Metanephros (tissue), 2 donors: ENCODE measurements at places on chromosomes 1 and 21. TPM values are rescaled to one million over a fixed set of nuclear protein-coding genes. Genes with fewer than 3 reads are reported as not detected.

Gene NBPF20
- 4.1 TPM for total RNA-seq

Gene CENPL
- total RNA-seq = 9.8 TPM

Gene SORT1
- 52.5 TPM for total RNA-seq

Gene TEX50
- not detected for total RNA-seq

Gene HTR6
- 0.47 TPM for total RNA-seq

Gene AMY1C
- not detected for total RNA-seq

Gene PDZK1
- total RNA-seq = 61.4 TPM

Gene CTSE
- total RNA-seq = 0.88 TPM

Gene PTGER3
- 146 TPM for total RNA-seq

Gene ST6GALNAC3
- 49.0 TPM for total RNA-seq

Gene IL20
- not detected for total RNA-seq

Gene TMCC2
- total RNA-seq = 27.7 TPM

Gene KRTAP6-1
- total RNA-seq = not detected

Gene DIP2A
- total RNA-seq = 51.3 TPM

Gene OR2T29
- total RNA-seq = not detected

Gene FAM151A
- 9.3 TPM for total RNA-seq

Gene OR10J1
- not detected for total RNA-seq

Gene FALEC
- total RNA-seq = not detected

Gene IL10
- 1.2 TPM for total RNA-seq

Gene OR2M3
- not detected for total RNA-seq

Gene TFAP2E
- total RNA-seq = 0.82 TPM

Gene TFF3
- total RNA-seq = 4.0 TPM

Gene KRTAP12-2
- not detected for total RNA-seq

Gene CHI3L1
- 10.3 TPM for total RNA-seq

Gene SEC16B
- 6.3 TPM for total RNA-seq

Gene S100A9
- total RNA-seq = 258 TPM

Gene FNDC5
- 55.6 TPM for total RNA-seq

Gene SPRR4
- total RNA-seq = not detected

Gene MORC3
- total RNA-seq = 45.9 TPM

Gene PLEKHA6
- total RNA-seq = 43.4 TPM

Gene HPDL
- total RNA-seq = 5.8 TPM

Gene PLXNA2
- 12.9 TPM for total RNA-seq

Gene AKR7A3
- total RNA-seq = 1.4 TPM

Gene CFHR5
- total RNA-seq = not detected

Gene S100A5
- total RNA-seq = 0.82 TPM

Gene CYB5RL
- 8.7 TPM for total RNA-seq

Gene CD1E
- total RNA-seq = 0.82 TPM

Gene SH2D5
- total RNA-seq = 0.18 TPM

Gene MIXL1
- total RNA-seq = not detected

Gene TRIM17
- total RNA-seq = 4.6 TPM

Gene RFX5
- 31.6 TPM for total RNA-seq

Gene CRNN
- total RNA-seq = not detected
